H1 (cell line): ENCODE measurements at places on chromosomes 7 and 10. TPM values are rescaled to one million over a fixed set of nuclear protein-coding genes. Genes with fewer than 3 reads are reported as not detected.

DNA sequence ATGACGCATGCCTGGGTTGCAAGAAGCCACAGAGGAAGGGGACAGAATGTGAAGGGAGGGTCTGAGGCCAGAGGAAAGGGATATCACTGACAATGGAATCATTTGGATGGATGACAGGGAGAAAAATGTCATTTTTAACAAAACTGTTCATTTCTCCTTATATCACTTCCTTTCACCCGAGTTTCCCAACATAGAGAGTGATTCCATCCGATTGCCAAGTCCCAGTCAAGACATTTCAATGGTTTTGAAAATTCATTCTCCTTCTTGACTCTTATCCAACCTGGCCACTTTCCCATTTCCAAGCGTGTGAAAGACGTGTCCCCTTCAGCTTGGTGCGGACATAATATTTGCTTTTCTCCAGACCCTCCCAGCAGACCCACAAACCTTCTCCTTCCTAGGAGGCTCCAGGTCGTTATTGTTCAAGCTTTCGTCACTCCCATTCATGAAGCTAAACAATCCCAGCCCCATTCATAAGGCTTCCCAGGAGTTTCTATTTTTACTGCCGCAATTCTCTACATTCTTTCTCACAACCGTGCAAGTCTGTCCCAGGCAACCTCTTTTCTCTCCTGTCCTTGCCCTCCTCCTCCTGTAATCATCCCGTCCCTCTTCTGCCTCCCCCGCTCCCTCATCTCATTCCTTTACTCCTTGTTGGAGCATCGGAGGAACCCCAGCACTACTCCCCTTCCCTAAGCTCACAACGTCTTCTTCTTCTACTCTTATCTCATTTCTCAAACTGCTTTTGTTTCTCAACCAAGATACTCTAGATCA lies 301.3 kb upstream of the KLF6 start:
- DNase-seq: no peak

The LRRC4 gene
- 13.4 and 15.1 TPM in 2 replicates for total RNA-seq

The ADCY1 gene
- total RNA-seq: 25.9 and 26.9 TPM in 2 replicates

GRCh38 chr10:49153971-49154370 lies 20.1 kb upstream of the FAM170B start:
- no peak for DNase-seq

GRCh38 chr10:52779541-52780390 lies 7.2 kb upstream of the MBL2 start:
- peak; percentile 73 for DNase-seq

GRCh38 chr10:123663522-123663921 lies 2.6 kb upstream of the GPR26 start:
- no peak for DNase-seq

The CCDC3 gene
- total RNA-seq: 3.7 and 3.8 TPM in 2 replicates

- no peak for DNase-seq
Observed at GRCh38 chr7:128202287-128202957, 38.7 kb upstream of the LEP start.

GRCh38 chr10:3482200-3482993 lies 302.6 kb downstream of the KLF6 start:
- no peak for DNase-seq
